Glutamatergic neuron (in vitro differentiated cells): ENCODE measurements at places on chromosomes 6 and 20. TPM values are rescaled to one million over a fixed set of nuclear protein-coding genes. Genes with fewer than 3 reads are reported as not detected.

The OXT gene
- total RNA-seq = not detected

The SPATS1 gene
- total RNA-seq = not detected

The CPNE1 gene
- 327 TPM for total RNA-seq

The SOX12 gene
- 67.0 TPM for total RNA-seq

The SIRPB1 gene
- total RNA-seq = not detected

The RAB44 gene
- not detected for total RNA-seq

The APOBEC2 gene
- total RNA-seq = 0.61 TPM

The SNRPB gene
- 114 TPM for total RNA-seq

The DACT2 gene
- total RNA-seq = 0.22 TPM

GRCh38 chr6:110545081-110545872 is 68.9 kb upstream of the SLC22A16 start:
- DNase-seq = no peak

- DNase-seq = no peak
Measured at GRCh38 chr6:44472250-44472945, 84.9 kb downstream of the CDC5L start.

DNA sequence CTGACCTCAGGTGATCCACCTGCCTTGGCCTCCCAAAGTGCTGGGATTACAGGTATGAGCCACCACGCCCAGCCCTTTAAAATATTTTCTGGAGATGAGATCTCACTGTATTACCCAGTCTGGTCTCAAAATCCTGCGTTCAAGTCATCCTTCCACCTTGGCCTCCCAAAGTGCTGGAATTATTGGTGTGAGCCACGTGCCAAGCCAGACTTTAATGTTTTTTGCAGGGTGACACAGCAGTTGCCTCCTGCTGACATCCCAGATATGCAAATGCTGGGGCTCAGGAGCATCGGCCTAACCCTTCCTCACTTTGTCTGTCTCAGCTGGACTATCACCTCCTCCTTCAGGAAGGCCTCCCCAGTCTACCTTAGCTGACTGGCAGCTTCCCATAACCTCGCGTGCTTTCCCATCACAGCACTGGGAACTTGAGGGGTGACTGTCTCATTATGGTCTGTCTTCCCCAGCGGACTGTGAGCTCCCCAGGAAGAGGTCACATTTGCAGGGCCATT is 14.3 kb upstream of the ID1 start:
- no peak for DNase-seq

DNA sequence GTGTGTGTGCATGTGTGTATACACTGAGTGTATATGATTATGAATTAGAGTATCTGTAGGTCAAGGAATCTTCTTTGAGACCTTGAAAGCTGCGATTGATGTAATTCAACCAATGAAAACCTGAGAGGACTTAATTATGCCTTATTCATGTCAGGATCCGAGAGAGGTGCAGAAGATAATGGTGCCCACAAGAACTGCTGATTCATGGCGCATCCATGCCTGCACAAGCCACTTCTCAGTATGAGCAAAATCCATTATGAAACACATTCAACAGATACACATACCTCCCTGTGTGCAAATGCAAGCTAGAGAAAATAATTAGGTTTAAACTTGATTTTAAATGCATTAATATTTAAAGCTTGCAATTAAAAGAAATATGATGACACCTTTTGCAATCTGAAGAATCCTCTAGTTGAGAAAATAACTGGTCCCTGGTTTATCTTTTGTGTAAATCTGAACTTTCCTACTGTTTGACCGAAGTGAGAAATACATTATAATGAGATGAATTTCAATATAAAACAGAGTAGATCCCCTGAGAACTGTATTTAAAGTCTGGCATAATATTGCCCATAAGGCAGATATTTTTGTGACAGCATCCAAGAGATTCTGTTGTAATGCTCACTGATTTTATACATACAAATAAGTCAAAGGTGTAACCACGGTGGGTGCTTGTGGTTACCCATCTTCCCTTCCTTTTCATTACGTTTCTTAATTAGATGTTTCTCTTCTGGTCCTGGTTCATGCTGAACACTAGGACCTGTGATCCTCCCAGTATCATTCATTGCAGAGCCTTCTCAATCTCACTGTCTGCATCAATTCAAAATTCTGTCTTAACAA is 45.6 kb downstream of the LY86 start:
- no peak for DNase-seq

GRCh38 chr6:111943726-111944125 is 70.5 kb upstream of the FYN start:
- DNase-seq = no peak

- DNase-seq = no peak
Measured at GRCh38 chr6:1470040-1470439, 80.7 kb downstream of the FOXF2 start.

GRCh38 chr6:18186033-18186432 is 30.8 kb downstream of the KDM1B start:
- no peak for DNase-seq

- DNase-seq = no peak
Measured at GRCh38 chr20:23141450-23142161, 55.5 kb upstream of the CD93 start.

GRCh38 chr6:35596448-35597442 is 84.0 kb upstream of the TULP1 start:
- DNase-seq = no peak

DNA sequence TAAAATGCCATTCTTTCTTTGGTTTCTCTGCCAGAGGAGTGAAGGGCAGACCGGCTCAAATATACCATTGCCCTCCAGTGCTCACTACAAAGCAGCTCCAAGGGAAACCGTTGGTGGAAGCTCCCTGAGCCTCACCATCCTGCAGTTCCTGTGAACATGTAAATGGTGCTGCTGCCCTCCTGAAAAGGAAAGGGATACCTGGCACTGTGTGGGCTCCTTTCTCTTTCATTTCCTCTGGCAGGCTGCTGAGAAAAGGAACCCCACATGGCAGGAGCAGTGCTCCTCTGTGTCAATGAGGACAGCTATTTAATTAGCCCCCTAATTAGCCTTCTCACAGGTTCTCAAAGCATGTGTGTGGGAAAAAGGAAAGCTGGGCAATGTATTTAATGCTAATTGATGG is 142.5 kb downstream of the KLHL32 start:
- no peak for DNase-seq

DNA sequence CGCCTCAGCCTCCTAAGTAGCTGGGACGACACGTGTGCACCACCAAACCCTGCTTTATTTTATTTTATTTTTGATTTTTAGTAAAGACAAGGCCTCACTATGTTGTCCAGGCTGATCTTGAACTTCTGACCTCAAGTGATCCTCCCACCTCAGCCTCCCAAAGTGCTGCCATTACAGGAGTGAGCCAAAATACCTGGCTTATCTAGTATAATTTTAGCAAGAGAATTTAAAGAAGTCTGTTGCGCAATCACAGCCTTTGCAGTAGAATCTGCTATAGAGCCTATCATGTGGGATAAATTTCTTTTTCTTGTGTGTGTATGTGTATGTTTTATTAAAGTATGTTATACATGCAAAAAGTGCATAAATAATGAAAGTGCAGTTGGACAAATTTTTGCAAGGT is 92.1 kb upstream of the ANKEF1 start:
- no peak for DNase-seq

DNA sequence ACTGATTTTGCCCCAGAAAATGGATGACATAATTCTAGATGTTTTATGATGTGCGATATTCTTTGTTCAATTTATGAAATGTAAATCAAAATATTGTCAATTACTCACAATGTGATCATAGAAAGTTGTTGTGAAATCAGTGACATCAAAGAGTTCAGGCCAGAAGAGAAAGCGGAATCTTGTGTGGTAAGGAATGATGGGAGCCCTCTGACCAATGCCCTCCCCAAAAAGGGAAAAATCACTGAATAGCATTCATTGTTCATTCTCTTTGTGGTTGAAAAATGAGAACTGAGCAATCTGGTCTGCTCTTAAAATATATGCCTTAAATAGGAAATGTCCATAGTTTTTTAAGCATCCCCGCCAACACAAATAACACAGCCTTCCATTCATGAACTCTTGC is 247.1 kb upstream of the GRIK2 start:
- DNase-seq = no peak

- DNase-seq = no peak
Measured at GRCh38 chr20:34987288-34988190, 31.9 kb downstream of the MYH7B start.

- DNase-seq = peak; percentile 89
Measured at GRCh38 chr20:36835453-36836198, 40.3 kb upstream of the TLDC2 start.

- DNase-seq = no peak
Measured at GRCh38 chr20:17967521-17968365, 851 bp downstream of the SNX5 start.

GRCh38 chr20:37935435-37935834 is 32.5 kb downstream of the VSTM2L start:
- no peak for DNase-seq

DNA sequence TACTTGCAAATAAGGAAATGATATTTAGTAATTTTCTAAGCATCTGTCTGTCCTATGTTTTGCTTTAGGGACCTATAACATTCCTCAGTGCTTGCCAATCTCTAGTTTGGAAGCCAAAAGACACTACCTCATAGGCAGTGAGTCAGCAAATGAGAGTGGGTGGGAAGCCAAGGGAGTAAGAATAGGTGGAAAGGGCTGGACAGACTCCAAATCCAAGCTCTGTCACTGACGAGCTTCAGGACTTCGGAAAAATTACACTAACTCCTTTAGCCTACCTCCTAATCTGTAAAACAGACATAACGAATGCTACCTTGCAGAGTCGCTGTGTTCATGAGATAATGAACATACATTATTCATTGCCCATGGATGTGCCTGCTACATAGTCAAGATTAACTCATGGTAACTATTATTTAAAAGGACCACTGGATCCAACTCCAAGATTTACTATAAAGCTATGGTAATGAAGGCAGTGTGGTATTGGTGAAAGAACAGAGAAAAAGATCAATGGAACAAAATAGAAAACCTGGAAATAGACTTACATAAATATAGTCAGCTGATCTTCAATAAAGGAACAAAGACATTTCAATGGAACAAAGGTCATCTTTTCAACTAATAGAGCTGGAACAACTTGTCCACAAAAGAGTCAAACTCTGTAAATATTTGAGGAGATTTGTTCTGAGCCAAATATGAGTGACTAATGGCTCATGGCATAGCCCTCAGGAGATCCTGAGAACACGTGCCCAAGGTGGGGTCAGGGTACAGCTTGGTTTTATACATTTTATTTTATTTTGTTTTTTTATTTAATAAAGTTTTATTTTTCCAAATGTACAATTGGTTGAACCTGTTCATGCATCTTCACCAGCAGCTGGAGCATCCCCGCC is 64.1 kb downstream of the FAM50B start:
- DNase-seq = no peak

- no peak for DNase-seq
Measured at GRCh38 chr6:5191222-5191621, 69.5 kb downstream of the LYRM4 start.

GRCh38 chr20:29409833-29410805 is 1847.3 kb upstream of the DEFB115 start:
- DNase-seq = no peak

DNA sequence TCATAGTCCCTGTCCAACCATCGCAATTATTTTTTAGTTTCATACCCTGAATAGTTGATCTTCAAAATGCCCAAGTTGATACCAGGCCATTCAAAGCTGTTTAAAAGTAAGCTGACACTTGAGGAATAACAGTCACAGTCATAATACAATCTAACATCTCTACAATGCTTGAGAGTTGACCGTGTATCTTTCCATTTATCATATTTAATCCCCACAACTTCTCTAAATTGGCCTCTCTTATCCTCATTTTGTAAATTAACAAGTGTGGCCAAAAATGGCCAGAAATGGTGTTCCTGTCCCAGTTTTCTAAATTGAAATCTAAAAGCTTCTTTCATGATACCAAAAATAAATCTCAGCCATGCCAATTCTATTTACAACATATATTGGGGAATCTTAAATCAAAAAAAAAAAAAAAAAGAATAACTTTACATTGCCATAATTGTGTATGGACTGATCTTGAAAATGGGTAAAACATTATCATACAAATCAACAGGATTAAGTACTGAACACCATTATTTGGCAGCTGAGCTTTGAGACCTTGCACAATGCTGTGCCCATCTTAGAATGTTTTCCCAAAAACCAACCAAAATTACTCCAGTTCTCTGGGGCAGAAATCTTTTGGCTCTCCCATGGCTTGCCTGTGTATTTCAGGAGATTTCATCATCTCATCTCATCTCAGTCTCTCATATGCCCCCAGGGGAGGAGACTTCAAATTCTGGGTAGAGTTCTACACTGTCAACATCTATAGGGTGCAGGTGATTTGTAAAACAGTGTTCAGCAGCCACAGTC is 448.7 kb upstream of the JARID2 start:
- DNase-seq = no peak

DNA sequence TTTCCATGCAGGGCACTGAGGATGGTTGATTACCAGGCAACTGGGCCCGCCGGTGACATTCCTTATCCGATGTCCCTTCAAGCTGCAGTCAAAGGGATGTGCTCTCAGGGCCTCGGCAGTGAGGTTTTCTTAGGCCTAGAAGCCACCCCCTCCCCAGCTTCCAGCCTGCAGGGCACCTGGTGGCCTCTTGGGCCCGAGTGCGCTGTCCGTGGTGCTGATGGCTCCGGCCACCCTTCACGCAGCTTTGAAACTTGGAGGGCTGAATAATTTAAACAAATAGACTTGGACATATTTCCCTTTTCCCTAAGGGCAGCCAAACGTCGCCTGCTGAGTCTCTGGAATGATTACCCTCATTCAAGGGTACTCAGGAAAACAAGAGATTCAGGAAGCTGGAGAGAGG is 8.9 kb upstream of the MLN start:
- DNase-seq = peak; percentile 43

GRCh38 chr6:36104836-36105235 is 25.5 kb upstream of the MAPK13 start:
- DNase-seq = no peak

GRCh38 chr6:33728438-33728837 is 16.9 kb upstream of the UQCC2 start:
- no peak for DNase-seq

GRCh38 chr20:37435607-37436006 is 85.4 kb upstream of the NNAT start:
- DNase-seq = no peak

DNA sequence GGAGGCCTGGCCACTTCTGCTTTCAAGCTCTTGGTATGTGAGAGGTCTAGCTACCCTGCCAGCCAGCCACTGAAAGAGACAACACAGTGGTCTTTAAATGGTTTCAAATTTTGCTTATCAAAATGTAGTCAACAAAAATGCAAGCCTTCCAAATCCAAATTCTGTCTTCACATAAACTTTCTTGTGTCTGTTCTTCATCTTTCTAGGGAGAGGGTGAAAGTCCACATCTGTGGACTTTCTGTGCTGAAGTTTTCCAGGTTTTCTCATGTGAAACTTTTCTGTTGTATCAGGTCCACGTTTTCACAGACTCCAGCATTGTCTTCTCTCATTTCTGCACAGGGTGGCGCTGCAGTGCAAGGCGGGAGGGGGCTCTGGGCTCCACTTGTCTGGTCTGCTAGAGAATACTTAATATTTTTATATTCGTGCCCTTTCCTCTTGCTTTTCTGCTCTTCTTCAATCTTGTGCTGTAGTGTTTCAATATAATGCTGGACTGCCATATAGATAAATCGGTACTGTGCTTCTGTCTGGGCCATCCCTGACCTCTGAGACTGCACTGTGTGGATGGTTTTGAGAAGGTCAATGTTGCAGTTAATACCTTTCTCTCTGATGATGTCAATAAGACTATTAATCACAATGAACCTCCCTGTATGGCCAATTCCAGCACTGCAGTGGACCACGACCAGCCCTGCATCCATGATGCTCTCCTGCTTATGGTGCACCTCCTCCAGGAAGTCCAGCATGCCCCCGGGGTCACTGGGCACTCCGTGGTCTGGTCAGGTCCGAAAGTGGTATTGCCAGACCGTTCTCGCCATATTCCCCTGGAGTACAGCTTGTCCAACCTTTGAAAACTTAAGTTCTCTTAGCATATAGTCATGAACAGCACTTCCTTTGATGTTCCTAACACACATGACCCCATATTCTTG is 161.6 kb upstream of the TNFAIP3 start:
- peak; percentile 76 for DNase-seq
